ENCODE measurements at places on chromosomes 2 and 18. TPM values are rescaled to one million over a fixed set of nuclear protein-coding genes. Genes with fewer than 3 reads are reported as not detected.
A peak's percentile ranks its signal among the peaks of the same experiment; 100 is the strongest.

DNA sequence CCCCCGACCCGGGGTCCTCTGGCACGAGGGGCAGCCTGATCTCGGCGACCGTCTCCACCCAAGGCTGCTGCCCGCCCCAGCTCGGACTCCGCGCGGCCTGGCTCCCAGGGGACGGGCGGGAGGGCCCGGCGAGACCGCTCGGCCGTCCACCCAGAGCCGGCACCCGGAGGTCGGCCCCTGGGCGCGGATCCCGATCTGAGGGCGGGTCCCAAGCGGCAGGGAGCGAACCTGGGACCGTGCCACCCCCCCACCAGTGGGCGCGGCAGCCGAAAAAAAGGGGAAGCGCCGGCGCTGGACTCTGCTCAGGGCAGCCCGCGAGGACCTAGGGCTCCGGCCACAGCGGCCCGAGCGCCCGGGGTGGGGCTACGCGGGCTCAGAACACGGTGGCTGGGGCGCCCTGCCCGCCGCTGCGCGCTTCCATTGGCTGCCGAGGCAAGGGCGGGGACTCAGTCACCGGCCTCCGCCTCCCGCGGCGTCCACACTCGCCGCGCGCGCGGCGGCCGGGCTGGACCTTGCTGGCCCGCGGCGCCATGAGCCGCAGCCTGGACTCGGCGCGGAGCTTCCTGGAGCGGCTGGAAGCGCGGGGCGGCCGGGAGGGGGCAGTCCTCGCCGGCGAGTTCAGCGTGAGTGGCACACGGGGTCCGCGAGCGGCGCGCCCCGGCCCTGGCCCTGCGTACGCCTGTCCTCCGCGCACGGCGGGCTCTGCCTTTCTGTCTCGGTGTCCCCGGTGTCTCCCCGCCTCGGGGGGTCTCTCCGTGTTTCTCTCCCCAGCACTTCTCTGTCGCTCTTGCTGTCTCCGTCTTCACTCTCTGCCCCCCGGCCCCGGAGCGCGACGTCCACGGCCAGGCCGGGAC is at the start of gene PTPN18:
Gene PTPN18 (plus strand): TSS at position 479 of the 854 bp plus-strand sequence. CDS start 52 bp downstream, at position 531.
- H3K4me3 ChIP-seq = peak within 1 kb of the TSS; percentile 69
- H3K27me3 ChIP-seq = no peaks in the 10 kb centered on the region
- H3K27ac ChIP-seq = no peak within 1 kb of the TSS
- DNase-seq = peak; percentile 95
- no peaks in the 10 kb centered on the region for H3K36me3 ChIP-seq

GRCh38 chr2:43123028-43123427 is 103.4 kb downstream of the ZFP36L2 start:
- no peak for DNase-seq
- H3K4me1 ChIP-seq = peaks cover 48% of the 10 kb centered on the region
- H3K27me3 ChIP-seq = no peaks in the 10 kb centered on the region
- no peak overlapping the region for H3K27ac ChIP-seq
- no peaks in the 10 kb centered on the region for H3K36me3 ChIP-seq
- no peak overlapping the region for H3K4me3 ChIP-seq

CCL20 gene
- 0.27 TPM for total RNA-seq

GRCh38 chr2:96106991-96107707 is 9.2 kb downstream of the ADRA2B start:
- peak; percentile 56 for DNase-seq
- peaks cover 40% of the 10 kb centered on the region for H3K4me1 ChIP-seq
- H3K27ac ChIP-seq = peak overlapping the region; percentile 48
